ENCODE measurements at places on chromosomes 7 and 10. TPM values are rescaled to one million over a fixed set of nuclear protein-coding genes. Genes with fewer than 3 reads are reported as not detected.
A peak's percentile ranks its signal among the peaks of the same experiment; 100 is the strongest.

Gene H2BK1
- total RNA-seq, result not detected

Gene LRRC18
- total RNA-seq, result not detected

Gene TEX36
- total RNA-seq, result not detected

Gene FAM25A
- total RNA-seq, result 431 TPM

Gene RUFY2
- total RNA-seq, result 43.3 TPM

Gene ELN
- total RNA-seq, result 30.7 TPM

Gene PRSS37
- not detected for total RNA-seq

Gene MTERF1
- 6.6 TPM for total RNA-seq

Gene EXOC4
- 93.9 TPM for total RNA-seq

Gene CYP3A7
- not detected for total RNA-seq

GRCh38 chr10:27625452-27626211, 120.0 kb downstream of the MKX start:
- DNase-seq, result no peak

GRCh38 chr7:112168915-112169314, 37.3 kb downstream of the DOCK4 start:
- no peak for DNase-seq

GRCh38 chr7:95922191-95922590, 149.8 kb downstream of the DYNC1I1 start:
- no peak for DNase-seq

DNA sequence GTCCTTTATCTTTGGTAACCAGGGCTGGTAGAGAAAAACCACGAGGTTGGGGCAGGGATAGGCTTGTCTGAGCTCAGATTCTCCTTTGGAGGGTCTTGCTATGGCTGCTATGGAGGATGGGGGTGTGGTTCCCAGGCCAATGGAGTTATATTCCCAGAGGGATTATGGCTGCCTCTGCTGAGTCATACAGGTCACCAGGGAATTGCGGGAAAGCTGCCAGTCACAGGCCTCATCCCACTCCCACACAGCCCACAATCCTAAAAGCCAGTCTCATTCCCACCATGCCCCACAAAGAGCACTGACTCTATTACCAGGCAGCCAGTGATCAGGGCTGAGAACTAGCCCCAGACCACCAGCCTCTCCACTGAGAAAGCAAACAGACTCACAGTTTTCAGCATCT, 316.6 kb upstream of the TMEM229A start:
- DNase-seq, result no peak

GRCh38 chr10:4332764-4333458, 493.1 kb upstream of the AKR1E2 start:
- DNase-seq, result no peak

GRCh38 chr7:107742678-107743566, 1.0 kb upstream of the CBLL1 start:
- DNase-seq, result peak; percentile 82

GRCh38 chr7:131692131-131692960, 135.9 kb upstream of the PODXL start:
- DNase-seq, result no peak

DNA sequence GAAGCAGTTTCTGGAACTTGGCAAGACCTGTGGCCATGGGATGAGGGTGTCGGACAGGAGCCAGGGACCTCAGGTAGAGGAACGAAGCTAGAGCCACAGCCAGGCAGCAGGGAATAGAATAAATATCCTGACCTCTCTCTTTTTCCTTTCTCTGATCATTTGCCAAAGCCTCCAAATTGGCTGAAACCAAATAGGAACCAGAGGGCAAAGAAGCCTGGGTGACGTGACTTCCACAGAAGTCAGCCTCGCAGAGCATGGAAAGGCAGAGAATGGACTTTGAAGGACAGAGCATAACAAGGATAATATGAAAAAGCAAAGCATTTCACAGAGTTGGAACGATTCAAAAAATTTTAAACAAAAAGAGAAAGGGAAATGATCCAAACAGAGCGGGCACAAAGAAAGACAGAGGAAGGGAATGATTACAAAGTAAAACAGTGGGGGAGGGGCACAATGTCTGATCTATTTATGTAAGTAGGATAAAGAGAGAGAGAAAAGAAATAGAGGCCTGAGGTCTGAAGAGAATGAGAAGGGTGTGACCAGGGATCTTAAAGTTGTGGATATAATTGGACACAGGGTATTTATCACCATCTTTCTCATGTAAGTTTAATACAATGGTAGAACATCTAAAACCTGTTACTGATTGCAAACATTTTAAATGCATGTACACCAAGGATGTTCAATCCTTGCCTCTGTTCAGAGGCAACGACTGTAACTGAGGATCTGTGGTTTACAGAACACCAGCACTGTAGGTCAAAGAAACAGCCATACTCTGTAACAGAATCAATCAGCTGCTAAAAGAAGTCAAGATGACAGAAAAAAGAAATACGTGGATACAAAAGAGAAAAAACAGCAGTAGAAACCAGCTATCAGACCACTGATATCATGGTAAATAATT, 4.5 kb upstream of the ZEB1 start:
- no peak for DNase-seq

GRCh38 chr10:26524161-26524896, 86.2 kb downstream of the APBB1IP start:
- DNase-seq, result no peak

- no peak for DNase-seq
Observed at GRCh38 chr10:29248158-29248557, 40.7 kb upstream of the LYZL1 start.

DNA sequence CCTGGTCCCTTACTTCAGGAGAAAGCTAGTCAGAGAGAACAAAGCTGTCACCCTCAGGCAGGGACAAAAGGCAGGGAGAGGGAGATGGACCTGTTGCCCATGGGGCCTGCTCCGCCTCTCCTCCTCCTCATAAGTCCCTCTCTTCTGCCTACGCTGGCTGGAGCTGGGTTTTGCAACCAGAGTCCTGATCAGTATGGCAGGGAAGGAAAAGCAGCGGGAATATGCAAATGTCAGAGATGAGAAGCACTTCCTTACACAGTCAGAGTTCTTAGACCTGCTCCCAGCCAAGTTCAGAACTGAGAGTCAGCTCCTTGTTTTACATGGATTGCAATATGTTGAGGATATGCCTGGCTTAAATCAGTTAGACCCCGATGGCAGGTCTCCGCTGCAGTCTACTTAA, 231.1 kb downstream of the ADAM12 start:
- DNase-seq, result no peak

- no peak for DNase-seq
Observed at GRCh38 chr7:108360058-108360800, 96.0 kb downstream of the NRCAM start.

GRCh38 chr7:151432658-151433521, 7.1 kb downstream of the CRYGN start:
- no peak for DNase-seq

DNA sequence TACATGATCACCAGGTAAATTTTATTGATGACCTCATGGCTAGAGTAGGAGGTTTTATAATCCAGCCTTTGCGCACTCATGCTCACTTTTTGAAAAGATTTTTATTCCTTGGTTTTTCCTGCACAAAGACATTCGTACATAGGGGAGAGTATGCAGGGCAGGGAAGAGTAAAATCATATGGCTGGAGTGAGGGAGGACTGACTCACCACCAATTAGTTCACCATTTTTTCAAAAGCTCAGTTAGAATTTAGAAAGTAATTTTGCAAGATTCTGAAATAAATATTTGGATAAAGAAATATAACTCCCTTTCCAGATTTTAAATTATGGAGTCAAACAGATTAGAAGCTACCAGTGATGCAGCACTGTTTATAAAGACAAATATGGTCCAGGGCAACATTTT, 111.9 kb downstream of the SEMA3D start:
- DNase-seq, result no peak

DNA sequence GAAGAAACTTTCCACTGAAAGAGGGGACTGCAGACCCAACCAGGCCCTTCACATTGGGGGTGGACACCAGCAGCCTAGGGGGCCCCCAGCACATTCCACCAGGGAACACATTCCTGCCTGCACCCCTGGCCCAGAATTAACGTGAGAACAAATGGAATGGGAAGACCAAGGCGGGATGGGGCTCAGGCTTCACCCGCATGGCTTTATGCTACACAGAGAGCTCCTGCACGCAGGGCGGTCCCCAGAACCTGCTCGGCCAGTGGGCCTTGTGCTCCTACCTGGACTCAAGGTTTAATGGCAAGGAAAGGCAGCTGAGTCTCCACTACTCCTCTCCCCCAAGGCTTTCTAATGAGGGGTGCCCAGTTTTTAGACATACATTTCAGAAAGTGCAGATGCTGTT, 146.3 kb upstream of the GPR26 start:
- peak; percentile 48 for DNase-seq

DNA sequence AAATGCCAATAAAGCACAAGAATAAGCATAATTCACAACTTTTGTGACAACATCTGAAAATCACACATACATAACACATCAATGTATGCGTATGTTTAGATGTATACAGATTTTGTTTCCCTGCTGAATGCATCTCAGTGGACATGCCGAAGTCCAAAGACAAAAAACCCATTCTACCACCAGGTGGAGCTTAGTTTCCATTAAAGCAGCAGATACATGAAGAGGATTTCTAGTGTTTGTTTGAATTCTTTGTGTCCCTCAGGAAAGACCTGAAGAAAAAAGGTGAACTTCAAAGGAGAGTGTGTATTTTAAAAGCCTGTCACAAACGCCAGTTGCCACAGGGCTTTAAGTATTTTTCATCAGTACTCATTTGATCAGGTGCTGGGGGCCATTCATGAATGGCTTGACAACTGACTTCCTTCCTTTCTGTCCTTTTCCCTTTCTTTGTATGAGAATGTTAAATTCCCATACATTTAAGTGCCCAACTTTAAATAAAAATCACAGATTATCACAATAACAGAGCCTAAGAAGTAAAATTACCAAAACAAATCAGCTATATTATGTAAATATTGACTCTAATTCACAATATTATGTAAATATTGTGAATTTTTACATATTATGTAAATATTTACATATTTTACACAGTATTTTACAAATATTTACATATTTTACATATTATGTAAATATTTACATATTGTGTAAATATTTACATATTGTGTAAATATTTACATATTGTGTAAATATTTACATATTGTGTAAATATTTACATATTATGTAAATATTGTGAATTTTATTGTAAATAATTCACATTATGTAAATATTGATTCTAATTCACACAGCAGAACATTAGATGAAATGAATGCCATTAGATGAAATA, 343.0 kb downstream of the CRPPA start:
- DNase-seq, result no peak

DNA sequence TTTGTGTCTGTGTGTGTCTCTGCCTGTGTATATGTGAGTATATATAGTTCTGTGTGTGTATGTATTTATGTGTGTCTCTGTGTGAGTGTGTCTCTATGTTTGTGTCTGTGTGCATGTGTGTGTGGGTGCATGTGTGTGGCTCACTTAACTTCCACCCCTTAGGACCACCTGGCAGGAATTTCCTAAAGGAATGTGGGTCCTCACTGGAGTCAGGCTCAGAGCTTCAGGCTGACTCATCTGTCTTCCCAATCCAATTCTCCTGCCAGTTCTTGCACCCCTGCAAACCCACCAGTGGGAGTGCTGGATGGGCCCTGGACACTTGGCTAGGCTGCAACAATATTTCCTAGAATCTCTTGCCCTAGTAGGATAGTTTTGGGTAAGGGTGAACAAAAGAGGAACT, 70.2 kb upstream of the GRB10 start:
- no peak for DNase-seq

DNA sequence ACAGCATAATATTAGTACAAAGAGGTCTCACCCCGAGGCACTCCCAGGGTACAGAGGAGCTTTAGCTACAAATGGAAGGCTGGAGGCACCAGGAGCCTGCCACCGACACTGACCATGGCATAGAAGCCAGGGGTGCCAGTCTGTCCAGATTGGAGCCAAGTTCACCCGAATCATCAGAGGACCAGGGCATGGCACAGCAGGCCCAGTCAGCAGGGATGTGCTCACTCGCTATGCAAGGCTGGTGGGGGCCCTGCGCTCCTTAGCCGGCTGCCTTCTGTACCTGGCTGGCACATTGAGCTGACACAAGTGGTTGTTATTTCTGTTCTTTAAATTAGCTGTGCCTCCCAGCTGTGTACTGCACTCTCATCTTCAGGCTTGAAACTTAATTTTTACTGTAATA, 149.3 kb downstream of the TCERG1L start:
- DNase-seq, result no peak

DNA sequence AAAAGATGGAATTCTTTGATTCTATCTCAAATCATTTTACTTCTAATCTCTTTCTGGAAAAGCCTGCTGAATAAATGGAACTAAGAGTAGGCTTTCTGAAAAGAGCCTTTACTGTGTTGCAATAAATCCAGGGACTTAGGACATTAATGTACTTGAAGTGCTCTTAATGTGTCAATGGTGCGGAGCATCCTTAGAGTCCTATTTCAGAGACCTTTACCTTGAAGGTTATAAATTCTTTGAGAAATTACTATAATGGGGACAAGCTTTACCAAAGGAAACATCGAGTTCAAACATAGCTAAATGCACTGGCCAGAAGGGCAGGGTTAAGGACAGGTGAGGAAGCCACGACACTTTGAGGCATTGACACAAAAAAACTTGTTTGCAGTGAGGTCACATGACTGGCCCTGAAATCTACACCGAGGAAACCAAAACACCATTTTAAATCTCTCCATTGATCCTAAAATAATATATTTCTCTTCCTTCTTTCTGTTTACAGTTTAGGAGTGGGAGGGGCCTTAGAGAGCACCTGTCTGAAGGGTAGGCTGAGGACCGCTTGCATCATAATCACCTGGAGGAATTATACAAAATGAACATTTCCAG, 48.1 kb upstream of the EXOC6 start:
- no peak for DNase-seq

GRCh38 chr7:7416031-7416858, 119.4 kb downstream of the COL28A1 start:
- DNase-seq, result no peak
